NK-92 treated with Interleukin-12 subunit alpha and Interleukin-12 subunit beta, amount 100 ng/mL, for 24 hours (cell line): ENCODE measurements at places on chromosomes 5 and 9.

DNA sequence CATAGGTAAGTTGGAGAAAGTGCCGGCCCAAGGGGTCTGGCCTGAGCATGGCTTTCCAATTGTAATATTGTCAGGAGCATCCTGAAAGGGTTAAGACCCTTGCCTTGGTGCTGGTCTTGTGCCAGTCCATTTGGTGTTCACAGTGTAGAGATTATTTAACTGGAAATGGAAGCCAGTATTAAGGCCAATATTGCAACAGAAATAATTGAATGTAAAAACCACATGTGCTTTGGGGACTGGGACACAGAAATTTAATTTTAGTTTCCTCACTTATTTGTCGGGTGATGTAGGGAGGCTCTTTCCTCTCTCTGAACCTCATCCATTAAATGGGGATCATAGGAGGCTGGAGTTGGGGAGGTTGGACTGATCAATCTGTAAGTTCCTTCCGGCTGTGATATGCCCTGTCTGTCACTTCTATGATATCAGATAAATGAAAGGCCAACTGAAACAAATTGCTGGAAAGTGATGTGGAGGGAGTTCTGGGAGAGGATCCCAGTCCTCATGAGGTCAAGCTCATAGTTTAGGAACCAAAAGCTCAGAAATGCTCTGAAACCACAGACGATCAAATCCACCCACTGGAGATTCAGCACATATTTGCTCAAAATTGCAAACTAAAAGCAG is 54.8 kb upstream of the COL15A1 start:
- no peak for DNase-seq

- DNase-seq: no peak
Measured at GRCh38 chr9:19992556-19992955, 203.7 kb upstream of the SLC24A2 start.

GRCh38 chr5:69084903-69085302 is 8.9 kb upstream of the SLC30A5 start:
- DNase-seq: no peak

GRCh38 chr5:351084-351920 is 29.8 kb downstream of the AHRR start:
- DNase-seq: no peak

GRCh38 chr5:1910081-1910760 is 27.5 kb upstream of the IRX4 start:
- no peak for DNase-seq

DNA sequence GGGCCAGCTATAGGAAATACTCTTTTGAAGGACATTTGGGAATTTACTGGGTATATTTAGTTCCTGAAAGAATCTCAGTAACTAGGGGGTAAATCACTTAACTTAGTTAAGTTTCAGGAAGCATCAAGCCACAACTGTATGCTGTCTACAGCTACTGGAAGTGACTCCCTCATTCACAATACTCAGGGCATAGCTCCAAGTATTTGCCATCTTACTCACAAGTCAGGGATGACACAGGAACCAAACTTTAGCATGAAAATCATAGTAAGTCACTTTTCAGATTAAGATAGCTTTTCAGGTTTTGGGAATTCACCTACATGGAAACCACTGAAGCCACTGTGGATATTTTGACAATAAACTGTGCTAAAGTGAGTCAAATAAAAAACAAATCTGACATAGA is 242.4 kb upstream of the ATP10B start:
- DNase-seq: no peak

DNA sequence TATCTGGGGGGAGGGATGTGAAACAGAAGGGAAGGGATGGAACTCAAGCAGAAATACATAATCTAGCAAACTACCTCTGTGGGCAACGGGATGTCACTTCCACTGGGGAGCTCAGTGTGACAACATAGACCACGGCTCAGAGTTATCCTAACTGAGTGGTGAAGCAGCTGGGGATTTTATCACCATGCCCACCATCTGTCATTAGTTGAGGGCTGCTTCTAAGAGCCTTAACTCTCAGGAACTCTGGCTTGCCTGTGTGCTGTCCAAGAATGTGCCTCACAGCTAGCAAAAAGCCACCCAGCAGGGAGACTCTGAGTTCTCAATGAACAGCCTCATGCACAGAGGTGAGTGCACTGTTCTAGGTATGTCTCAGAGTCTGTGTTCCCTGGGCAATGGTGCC is 90.6 kb upstream of the CXCL14 start:
- no peak for DNase-seq

DNA sequence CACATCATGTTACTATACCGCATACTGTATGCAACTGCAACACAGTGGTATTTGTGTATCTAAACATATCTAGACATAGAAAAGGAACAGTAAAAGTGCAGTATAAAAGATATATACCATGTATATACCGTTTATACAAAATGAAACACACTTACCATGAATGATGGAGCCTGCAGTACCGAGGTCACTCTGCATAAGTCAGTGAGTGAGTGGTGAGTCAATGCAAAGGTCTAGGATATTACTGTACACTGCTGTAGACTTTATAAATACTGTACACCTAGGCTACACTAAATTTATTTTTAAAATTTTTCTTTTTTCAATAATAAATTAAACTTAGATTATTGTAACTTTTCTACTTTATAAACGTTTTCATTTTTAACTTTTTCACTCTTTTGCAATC is 29.3 kb downstream of the PRELID2 start:
- DNase-seq: no peak

GRCh38 chr5:96690861-96691260 is 28.7 kb downstream of the CAST start:
- no peak for DNase-seq

GRCh38 chr5:141543053-141543452 is 54.2 kb downstream of the PCDHGC5 start:
- DNase-seq: no peak
